ENCODE measurements at places on chromosomes 5 and 9.

DNA sequence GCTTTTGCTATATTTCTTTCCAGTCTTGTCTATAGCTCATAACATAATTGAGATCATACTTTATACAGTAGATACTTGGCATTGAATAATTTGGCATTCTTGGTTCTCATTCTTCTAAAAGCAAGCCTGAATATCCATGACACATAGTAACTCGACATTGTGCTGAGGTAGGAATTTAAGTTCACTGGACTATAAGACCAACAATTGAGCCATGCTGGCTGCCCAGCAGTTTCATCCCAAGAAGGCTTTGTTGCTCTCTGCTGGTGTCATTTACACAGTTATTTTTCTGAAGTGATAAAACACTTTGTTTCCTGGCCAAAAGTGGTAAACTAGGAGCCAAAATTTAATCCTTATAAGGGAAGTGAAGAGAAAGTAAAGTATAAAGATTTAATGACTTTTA is 192.0 kb downstream of the ADAMTSL1 start:
- peaks cover 7% of the 10 kb centered on the region for H3K4me1 ChIP-seq
- no peaks in the 10 kb centered on the region for H3K36me3 ChIP-seq
- H3K27me3 ChIP-seq: no peaks in the 10 kb centered on the region
- no peak overlapping the region for H3K27ac ChIP-seq
- DNase-seq: no peak
- H3K4me3 ChIP-seq: no peak overlapping the region

GRCh38 chr9:78188594-78188993 is 47.3 kb upstream of the CEP78 start:
- no peaks in the 10 kb centered on the region for H3K36me3 ChIP-seq
- H3K27me3 ChIP-seq: no peaks in the 10 kb centered on the region

GRCh38 chr5:41270423-41271251 is 57.3 kb upstream of the C6 start:
- H3K4me3 ChIP-seq: no peak overlapping the region
- no peaks in the 10 kb centered on the region for H3K36me3 ChIP-seq
- H3K27ac ChIP-seq: no peak overlapping the region
- H3K4me1 ChIP-seq: no peaks in the 10 kb centered on the region
- DNase-seq: peak; percentile 68

- H3K27me3 ChIP-seq: no peaks in the 10 kb centered on the region
- H3K4me1 ChIP-seq: no peaks in the 10 kb centered on the region
- H3K36me3 ChIP-seq: no peaks in the 10 kb centered on the region
- DNase-seq: no peak
These were observed 15.5 kb upstream of the TCOF1 start for GRCh38 chr5:150341989-150342388.

DNA sequence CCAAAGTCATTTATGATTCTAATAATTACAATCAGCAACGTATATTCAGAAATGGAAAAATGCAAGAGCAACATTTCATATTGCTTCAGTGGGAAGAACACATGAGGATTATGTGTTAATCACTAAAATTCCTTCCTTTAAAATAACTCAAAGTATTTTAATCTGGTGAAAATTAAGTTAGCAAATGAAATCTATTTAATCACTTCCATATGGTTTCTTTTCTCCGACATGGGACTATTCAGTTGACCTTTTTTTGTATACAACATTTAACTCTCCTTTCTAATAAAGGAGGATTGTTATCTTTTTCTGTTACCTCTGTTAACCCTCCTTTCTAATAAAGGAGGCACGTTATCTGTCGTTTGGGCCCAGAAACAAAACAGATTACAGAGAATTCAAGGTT is 59.9 kb downstream of the HOMER1 start:
- H3K36me3 ChIP-seq: no peaks in the 10 kb centered on the region
- no peak for DNase-seq
- no peak overlapping the region for H3K27ac ChIP-seq
- H3K4me3 ChIP-seq: no peak overlapping the region

Measured in hepatocyte (in vitro differentiated cells).